ENCODE measurements at places on chromosomes 4 and X. TPM values are rescaled to one million over a fixed set of nuclear protein-coding genes. Genes with fewer than 3 reads are reported as not detected.

CLGN gene
- total RNA-seq, result 4.2 TPM

SLIT2 gene
- total RNA-seq, result not detected

ADH1B gene
- total RNA-seq, result not detected

- no peak for DNase-seq
Measured at GRCh38 chr4:126869967-126870366, 762.8 kb upstream of the INTU start.

DNA sequence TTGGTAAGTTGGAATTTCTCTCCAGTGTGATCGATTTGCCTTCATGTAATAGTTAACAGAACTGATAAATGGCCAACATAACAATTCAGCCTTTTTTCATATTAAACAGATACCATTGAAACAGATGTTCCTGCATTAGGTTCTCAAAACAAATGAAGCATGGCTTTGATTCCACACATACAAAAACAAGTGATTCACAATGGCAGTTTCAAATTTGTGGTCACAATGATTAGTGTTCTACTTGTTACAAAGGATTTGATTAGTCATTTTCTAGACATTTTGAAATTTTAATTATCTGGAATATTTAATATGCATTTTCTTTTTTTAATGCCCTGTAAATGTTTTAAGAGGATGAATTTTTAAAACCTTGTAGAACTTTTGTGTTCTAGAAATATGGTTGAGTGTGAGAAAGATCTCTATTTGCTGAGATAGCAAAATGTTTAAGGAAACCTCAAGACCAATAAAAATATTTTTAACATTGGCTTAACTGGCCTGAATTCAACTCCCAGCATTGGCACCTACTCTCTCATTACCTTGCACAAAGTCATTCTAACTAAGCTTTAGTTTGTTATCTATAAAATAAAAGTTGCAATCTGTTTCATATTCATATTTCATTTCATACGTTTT lies 18.9 kb upstream of the GLRA3 start:
- DNase-seq, result no peak
